ENCODE measurements at places on chromosomes 6 and 20.
A peak's percentile ranks its signal among the peaks of the same experiment; 100 is the strongest.

GRCh38 chr20:6636209-6637159, 131.0 kb upstream of the BMP2 start:
- peak; percentile 55 for DNase-seq

DNA sequence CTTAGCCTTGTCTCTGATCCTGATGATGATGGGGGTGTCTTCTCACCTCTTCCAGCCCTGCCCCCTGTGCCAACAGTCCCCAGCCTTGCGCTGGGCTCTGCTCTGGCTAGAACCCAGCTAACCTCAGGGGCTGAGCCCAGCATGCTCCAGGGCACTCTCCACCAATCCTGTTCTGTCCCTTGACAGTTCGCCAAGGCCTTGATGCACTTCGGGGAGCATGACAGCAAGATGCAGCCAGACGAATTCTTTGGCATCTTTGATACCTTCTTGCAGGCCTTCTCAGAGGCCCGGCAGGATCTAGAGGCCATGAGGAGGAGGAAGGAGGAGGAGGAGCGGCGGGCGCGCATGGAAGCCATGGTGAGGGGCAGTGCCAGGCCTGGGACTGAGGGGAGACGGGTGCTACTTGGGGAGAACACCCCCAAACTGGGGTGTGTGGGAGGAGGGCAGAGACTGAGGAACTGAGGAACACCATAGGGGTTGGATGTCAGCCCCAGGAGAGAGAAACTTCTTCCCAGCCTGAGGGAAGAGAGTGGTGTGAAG, 33.1 kb downstream of the MOCS1 start:
- no peak for DNase-seq

- DNase-seq: no peak
Observed at GRCh38 chr6:15522427-15522826, 140.4 kb downstream of the DTNBP1 start.

DNA sequence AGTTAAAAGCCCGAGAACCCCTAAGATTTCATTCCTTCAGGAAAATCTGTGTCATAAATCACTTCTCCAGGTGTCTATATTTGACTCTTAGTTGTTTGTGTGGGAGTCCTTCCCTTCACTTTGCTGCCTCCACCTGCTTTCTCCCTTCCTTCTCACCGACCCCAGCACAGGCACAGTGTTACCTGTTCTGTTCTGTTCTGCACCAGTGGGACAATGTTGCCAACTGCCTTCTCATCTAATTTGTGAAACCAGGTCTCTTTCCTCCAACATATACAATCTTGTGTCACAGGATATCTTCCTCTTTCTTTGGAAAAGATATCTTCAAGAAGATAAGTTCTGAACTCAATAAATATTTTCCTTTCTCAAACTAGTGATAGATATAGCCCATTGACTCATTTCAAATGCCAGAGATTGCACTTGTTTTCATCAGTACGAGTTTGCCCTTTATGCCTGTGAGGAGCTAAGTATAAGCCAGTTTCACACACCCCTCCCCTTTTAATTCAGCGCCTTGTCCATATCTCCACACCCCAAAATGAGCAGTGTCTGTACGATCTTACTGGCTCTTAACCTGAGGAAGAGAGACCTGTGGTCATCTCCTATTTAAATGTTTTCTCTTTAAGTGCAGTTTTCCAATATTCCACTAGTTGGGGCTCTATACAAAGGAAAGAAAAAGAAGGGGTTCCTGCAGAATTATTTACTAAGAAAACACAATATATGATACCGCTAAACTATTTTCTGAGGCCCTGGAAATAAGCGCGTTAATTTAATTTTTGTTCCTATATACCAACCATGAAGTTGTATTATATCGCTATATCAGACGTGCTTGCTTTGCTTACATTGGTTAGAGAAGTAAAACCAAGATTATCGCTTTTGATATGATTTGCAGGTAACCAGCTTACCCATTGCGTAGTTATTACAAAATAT, 81.6 kb upstream of the PREP start:
- peak; percentile 88 for DNase-seq

All from eye (tissue), 1 donor.